AG08395 (cell line): ENCODE measurements at places on chromosomes 16 and 17.
A peak's percentile ranks its signal among the peaks of the same experiment; 100 is the strongest.

DNA sequence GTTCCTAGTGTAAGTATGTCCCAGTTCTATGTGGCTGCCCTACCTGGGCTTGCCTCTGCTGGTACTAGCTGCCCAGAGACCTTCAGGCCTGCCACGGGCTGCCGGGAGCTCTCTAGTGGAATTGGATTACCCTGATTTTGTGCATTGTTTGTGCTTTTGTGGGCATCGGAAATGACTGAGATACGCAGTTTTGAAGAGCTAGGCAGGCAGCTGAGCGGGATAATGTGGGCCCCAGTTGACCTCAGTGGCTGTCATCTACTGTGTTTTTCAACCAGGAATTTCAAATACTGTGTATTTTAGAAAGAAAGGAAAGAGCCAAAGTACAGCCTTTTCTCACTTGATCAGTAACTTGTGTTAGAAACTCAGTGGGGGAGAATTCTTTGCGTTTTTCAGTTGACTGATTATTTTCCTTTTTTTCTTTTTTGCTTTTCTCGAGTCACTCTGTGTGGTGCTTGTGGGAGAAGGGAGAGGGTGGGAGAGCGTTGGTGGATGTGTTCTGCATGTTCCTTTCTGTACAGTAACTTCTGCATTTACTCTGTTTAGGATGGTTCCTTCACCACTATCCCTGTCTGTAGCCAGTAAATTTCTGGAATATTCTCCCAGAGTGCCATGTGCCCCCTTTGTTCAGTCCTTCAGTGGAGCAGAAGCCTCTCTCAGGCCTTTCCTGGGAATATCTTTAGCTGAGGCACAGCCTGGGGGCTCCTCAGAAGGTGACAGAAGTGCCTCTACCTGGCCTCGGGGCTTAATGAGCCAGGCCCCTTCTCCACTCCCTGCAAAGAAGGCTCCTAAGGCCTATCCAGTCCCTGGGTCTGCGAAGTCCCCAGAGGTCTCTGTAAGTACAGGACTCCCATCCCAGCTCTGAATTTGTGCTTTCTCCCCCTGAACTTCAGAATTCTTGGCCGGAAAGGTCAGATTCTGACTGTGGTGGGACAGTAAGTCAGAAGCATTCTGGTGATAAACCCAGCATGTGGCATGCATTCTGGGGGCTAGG lies 15.0 kb upstream of the SLC12A3 start:
- DNase-seq, result no peak

DNA sequence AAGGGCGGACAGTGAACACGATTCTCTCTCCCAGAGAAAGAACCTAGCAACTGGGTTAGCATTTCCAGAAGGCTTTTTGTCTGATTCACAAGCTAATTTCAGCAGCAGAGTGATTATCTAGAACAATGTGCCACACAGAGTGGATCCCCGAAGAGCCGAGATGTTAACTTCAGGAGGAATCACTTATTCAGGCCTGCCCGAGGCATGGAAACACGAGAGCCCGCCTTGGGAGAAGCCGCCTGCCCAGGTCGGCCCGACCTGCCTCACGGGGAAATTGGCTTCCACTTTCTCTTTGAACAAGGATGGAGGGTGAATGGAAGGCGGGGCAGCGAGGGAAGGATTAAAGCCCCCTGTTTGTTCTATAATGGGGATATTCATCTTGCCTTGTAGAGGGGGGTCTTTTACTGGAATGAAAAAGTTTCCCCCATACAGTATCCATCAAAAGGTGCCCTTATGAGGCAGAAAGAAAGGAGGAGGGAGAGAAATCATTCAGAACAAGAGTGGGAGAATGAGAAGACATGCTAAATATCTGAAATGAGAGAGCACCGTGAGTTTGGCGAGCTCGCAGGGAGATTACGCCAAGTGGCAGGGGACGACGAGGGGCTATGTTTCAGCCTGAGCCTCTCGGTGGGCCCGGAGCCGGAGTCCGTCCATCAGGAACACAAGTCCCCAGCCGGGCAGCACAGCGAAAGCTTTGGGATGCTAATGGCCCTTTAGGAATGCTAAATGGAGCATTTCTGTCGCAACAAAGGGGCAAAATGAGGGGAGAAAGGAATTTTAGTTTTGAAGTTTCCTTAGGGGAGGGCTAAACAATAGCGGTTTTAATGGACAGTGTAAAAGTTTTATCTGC lies 33.0 kb downstream of the NTN1 start:
- DNase-seq, result no peak

DNA sequence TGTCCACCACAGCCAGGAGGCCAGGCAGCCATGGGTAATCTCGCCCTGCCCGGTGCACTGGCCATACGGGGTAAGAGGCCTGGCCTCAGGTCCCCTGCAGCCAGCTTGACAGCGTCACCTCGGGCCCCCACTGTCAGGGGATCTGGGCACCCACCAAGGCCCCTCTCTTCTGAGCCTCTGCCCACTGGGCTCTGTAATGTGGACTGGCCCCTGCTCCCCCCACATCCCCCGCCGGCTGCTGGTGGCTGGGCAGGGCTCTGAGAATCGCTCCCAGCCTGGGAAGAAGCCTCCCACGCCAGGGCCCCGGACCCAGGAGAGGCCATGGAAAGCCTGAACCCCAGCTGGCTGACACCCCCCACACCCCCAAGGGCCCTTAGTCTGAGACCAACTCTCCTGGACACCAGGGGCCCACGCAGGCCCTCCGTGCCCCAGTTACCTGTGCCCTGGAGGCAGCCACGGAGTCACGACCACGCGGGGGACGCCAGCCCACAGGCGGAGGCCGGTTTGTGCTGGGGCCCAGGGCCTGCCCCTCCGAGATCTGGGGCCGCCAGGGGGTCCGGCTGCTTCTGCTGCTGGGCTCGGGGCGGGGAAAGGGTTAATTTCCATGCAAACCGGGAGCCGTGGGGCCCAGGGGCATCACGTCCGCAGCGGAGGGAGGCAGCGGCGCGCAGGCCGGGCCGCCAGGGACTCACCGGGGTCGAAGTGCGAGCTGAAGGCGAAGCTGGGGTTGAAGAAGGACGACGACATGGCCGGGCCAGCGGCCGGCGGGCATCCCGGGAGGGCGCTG lies at the start of gene PVALEF:
Gene PVALEF (plus strand): TSS at position 262 of the 787 bp plus-strand sequence. CDS start 15,720 bp downstream, outside the sequence.
- DNase-seq, result no peak

- DNase-seq, result no peak
These were observed 12.9 kb downstream of the CLEC10A start for GRCh38 chr17:7067198-7067597.

- DNase-seq, result no peak
These were observed 20.9 kb downstream of the HS3ST3A1 start for GRCh38 chr17:13580790-13581189.

DNA sequence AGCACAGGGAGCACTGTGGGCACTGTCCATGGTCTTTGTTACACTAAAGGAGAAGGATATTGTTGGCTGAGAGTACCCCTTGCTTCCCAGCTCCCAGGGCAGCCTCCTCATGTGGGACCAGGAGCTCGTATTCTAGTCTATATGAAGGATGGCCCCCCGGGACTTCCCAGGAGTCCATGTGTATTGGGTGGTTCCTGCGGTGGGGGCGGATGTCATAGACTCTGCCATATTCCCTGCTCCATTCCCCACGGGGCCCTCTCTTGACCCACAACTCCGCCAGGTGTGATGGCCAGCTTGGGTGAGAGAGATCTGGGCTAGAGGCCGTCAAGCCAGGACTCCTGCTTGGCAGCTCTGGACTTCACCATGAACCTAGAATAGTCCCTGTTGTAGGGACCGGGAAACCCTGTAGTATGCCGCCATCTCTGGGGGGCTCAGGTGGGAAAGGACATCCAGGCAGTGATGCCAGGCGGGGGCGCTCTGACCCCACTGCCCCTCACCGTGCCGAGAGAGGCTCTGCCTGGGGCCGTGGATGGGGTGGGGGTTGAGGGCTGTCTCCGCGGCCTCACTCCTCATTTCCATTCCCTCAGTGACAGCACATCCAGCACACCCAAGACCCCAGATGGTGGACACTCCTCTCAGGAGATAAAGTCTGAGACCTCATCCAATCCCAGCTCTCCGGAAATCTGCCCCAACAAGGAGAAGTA lies 37.8 kb downstream of the OR1D5 start:
- DNase-seq, result no peak

DNA sequence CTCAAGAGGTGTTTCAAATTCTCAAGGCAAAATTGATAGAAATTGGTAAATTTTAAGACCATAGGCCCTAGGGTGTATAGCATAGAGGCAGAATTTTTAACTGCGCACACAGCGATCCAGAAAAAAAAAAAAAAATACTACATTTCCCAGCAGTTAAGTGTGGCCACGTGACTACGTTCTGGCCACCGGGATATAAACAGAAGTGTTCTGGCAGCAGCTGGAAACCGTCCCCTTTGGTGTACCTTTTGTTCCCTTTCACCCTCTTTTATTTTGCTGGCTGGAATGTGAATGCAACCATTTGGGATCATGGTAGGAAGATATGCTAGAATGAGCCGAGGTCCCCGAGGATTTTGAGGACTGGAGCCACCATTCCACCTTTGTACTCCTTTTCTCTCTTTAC lies 52.7 kb upstream of the AKAP1 start:
- no peak for DNase-seq

- peak; percentile 41 for DNase-seq
These were observed 125.4 kb downstream of the MAP2K6 start for GRCh38 chr17:69539781-69540319.

GRCh38 chr17:20991276-20992037 lies 51.4 kb downstream of the USP22 start:
- no peak for DNase-seq

- no peak for DNase-seq
These were observed 19.1 kb downstream of the ZFHX3 start for GRCh38 chr16:73028721-73029361.

DNA sequence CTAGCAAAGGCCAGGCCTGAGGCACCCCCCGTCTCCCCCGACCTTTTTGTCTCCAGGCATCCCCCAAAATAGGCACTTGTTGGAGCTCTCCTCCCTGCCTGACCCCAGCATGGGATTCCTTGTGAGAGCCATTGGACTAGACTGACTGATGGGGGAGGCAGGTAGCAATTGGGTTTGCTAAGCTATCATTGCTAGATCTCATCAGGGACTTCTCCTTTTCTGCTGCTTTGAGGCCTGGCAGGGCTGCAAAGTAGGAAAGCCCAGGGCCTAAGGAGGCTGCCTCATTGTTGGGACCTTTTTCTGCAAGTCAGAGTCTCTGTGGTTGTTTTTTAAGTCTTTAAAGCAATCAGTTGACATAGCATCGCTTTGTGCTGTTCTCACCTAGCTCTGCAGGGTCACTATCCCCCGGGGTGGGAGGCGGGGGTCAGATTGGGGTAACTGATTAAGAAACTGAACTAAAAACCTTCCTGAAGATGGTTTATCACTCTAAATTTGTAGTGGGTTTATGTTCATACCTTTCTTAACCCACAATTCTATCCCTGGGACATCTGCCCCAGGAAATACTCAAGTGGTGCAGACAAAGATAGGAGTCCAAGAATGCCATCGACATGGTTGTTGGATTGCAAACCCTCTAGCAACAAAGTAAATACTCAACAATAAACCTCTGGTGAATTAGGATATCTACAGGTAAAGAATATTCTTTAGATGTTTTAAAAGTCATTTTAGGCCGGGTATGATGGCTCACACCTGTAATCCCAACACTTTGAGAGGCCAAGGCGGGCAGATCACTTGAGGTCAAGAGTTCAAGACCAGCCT lies 28.0 kb downstream of the LLGL2 start:
- no peak for DNase-seq

DNA sequence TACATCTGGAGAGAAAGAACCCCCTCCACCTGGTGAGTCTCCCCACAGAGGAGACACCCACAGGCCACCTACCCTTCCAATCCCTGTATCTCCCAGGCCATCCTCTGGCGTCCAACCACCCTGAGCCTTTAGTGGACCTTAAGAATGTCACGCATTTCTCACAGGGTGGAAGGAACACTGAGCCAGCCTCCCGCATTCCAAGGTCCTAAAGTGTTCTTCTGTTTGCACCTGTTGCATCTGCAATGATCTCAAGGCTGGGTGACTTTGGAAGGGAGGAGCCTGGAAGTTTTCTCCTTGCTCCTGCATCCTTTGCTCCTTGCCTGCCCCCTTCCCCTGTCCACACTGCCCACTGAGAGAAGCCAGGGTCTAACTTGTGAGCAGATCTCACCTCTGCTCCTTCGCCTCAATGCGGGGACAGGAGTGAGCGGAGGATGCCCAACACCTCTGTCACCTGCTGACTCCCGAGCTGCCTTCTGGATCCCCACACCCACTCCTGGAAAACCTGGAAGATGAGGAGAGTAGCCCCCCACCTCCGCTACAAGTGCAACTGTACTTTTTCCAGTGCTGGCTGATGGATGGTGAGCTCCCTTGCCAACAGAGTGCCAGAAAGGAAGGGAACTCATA lies 3.7 kb downstream of the CHST5 start:
- DNase-seq, result no peak
